ENCODE measurements at places on chromosomes 2 and 18. TPM values are rescaled to one million over a fixed set of nuclear protein-coding genes. Genes with fewer than 3 reads are reported as not detected.

Gene GPR148
- not detected for total RNA-seq

Gene CFC1
- total RNA-seq = 6.6 TPM

Gene SP100
- total RNA-seq = 69.0 TPM

- no peaks in the 10 kb centered on the region for H3K36me3 ChIP-seq
- DNase-seq = no peak
- H3K27ac ChIP-seq = no peak overlapping the region
- no peaks in the 10 kb centered on the region for H3K27me3 ChIP-seq
- no peaks in the 10 kb centered on the region for H3K4me1 ChIP-seq
- H3K4me3 ChIP-seq = no peak overlapping the region
Observed at GRCh38 chr18:3119401-3120341, 100.1 kb downstream of the MYOM1 start.

GRCh38 chr18:5285326-5285725, 10.2 kb downstream of the ZBTB14 start:
- H3K4me3 ChIP-seq = no peak overlapping the region
- no peaks in the 10 kb centered on the region for H3K4me1 ChIP-seq
- no peak overlapping the region for H3K27ac ChIP-seq
- H3K27me3 ChIP-seq = no peaks in the 10 kb centered on the region
- no peak for DNase-seq

DNA sequence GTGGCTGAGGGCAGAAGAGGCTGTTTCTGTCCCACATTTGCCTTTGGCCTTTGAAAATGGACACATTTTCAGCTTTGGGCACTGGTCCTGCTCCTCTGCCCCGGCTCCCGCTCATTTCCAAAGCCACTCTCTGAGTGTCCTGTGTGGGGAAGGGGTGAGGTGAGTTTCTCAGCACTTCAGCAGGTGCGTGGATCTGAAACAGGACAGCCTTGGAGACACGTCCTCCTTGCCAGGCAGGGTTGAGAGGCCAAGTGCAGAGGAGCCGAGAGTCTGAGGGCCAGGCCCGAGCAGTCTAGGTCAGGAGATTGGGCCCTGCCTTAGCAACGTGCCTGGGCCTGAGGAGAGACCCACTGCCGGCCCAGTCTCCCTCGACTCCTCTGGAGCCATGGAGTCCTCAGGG, 21.9 kb upstream of the ALPI start:
- no peak for DNase-seq
- H3K27me3 ChIP-seq = no peaks in the 10 kb centered on the region
- no peaks in the 10 kb centered on the region for H3K4me1 ChIP-seq
- no peak overlapping the region for H3K27ac ChIP-seq

GRCh38 chr2:86022661-86023365, 82.9 kb downstream of the POLR1A start:
- no peaks in the 10 kb centered on the region for H3K27me3 ChIP-seq
- H3K4me1 ChIP-seq = no peaks in the 10 kb centered on the region
- no peaks in the 10 kb centered on the region for H3K36me3 ChIP-seq
- H3K4me3 ChIP-seq = no peak overlapping the region
- no peak for DNase-seq
- H3K27ac ChIP-seq = no peak overlapping the region

GRCh38 chr18:76568731-76569130, 73.7 kb upstream of the ZNF516 start:
- H3K27ac ChIP-seq = no peak overlapping the region
- no peak for DNase-seq
- H3K36me3 ChIP-seq = no peaks in the 10 kb centered on the region
- H3K4me3 ChIP-seq = no peak overlapping the region
- no peaks in the 10 kb centered on the region for H3K27me3 ChIP-seq

DNA sequence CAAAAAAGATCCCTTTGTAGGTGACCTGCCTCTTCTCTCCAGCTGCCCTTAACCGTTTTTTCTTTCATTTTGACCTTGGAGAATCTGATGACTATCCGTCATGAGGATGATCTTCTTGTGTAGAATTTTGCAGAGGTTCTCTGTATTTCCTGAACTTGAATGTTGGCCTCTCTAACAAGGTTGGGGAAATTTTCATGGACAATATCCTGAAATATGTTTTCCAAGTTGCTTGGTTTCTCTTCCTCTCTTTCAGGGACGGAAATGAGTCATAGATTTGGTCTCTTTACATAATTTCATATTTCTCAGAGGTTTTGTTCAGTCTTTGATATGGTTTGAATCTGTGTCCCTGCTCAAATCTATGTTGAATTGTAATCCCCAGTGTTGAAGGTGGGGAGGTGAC, 34.0 kb downstream of the ZC3H8 start:
- no peaks in the 10 kb centered on the region for H3K36me3 ChIP-seq
- no peaks in the 10 kb centered on the region for H3K4me1 ChIP-seq
- no peak overlapping the region for H3K27ac ChIP-seq
- no peak for DNase-seq
- H3K4me3 ChIP-seq = no peak overlapping the region
- no peaks in the 10 kb centered on the region for H3K27me3 ChIP-seq

GRCh38 chr2:149566652-149567051, 20.9 kb downstream of the MMADHC start:
- no peak overlapping the region for H3K4me3 ChIP-seq
- H3K27ac ChIP-seq = no peak overlapping the region
- no peaks in the 10 kb centered on the region for H3K4me1 ChIP-seq
- no peak for DNase-seq
- H3K27me3 ChIP-seq = no peaks in the 10 kb centered on the region
- H3K36me3 ChIP-seq = no peaks in the 10 kb centered on the region

DNA sequence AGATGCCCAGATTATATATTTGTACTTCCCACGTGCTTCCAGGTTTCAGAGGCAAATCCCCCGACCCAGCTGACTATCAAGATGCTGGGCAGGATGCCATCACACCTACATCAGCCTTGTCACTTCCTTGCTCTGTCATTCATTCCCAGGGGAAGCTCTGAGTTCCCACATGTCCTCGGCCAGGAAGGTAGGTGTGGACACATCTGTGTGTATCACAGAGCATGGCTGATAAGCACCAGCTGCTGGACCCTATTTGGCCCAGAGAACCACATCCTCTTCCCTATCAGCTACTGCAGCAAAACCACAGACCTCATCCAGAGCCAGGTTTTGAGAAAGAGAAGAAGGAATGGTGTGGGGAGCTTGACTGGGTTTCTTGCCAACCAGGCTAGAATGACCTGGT, 31.9 kb upstream of the ITGA6 start:
- H3K27ac ChIP-seq = no peak overlapping the region
- no peak overlapping the region for H3K4me3 ChIP-seq
- H3K36me3 ChIP-seq = no peaks in the 10 kb centered on the region
- no peaks in the 10 kb centered on the region for H3K27me3 ChIP-seq

DNA sequence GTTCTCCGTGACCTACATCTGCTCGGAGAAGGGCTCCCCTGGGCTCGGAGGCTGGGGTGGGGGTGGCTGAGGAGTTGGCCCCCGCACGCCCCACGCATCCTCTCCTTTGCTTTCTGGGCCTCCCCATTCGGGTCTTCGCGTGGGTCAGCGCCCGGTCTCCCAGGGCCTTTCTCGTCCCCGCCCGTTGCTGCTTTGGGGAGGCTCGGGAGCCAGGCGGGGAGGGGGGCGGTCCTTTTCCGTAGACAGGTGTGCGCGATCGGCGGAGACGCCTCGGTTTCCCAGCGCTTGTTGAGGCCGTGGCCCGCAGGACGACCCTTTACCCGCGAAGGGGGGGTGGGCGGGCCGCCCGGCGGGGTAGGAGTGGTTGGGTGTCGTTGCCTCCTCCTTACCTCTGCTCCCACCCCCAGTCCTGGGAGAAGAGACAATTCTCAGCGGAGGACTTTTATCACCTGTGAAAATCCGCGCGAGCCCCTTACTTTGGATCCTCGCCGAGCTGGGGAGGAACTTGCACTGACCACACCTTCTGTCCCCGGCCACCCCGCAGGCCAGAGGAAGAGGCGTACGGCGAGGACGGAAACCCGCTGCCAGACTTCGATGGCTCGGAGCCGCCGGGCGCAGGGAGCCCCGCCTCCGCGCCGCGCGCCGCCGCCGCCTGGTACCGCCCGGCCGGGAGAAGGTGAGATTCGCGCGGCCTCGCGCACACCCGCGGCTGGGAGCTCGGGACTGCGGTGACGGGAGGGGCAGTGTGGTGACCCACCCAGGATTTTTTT, 2.6 kb downstream of the ADCYAP1 start:
- H3K27me3 ChIP-seq = peaks cover 55% of the 10 kb centered on the region
- H3K4me3 ChIP-seq = peak overlapping the region; percentile 19

DNA sequence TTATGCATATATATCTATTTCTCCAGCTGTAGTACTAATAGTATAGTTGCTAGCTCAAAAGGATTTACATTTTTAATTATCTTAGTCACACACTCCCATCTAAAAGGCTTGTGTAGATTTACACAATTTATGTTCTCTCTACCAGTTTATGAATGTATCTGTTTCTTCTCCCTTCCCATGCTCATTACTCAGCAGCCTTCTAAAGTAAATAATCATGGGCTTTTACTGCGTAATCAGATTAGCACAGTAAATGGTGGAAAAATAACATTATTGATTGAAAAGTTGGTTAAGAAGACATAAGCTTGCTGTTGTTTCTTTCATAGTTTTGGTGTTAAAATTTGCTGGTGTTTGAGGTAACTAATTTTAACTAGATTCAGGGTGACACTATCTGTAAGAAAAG, 81.8 kb downstream of the PTPN4 start:
- no peaks in the 10 kb centered on the region for H3K4me1 ChIP-seq
- no peaks in the 10 kb centered on the region for H3K27me3 ChIP-seq
- H3K4me3 ChIP-seq = no peak overlapping the region
- no peak overlapping the region for H3K27ac ChIP-seq

GRCh38 chr2:15708161-15708560, 116.5 kb downstream of the DDX1 start:
- no peak for DNase-seq
- H3K4me1 ChIP-seq = no peaks in the 10 kb centered on the region
- no peaks in the 10 kb centered on the region for H3K36me3 ChIP-seq
- H3K4me3 ChIP-seq = no peak overlapping the region
- H3K27ac ChIP-seq = no peak overlapping the region
- no peaks in the 10 kb centered on the region for H3K27me3 ChIP-seq

DNA sequence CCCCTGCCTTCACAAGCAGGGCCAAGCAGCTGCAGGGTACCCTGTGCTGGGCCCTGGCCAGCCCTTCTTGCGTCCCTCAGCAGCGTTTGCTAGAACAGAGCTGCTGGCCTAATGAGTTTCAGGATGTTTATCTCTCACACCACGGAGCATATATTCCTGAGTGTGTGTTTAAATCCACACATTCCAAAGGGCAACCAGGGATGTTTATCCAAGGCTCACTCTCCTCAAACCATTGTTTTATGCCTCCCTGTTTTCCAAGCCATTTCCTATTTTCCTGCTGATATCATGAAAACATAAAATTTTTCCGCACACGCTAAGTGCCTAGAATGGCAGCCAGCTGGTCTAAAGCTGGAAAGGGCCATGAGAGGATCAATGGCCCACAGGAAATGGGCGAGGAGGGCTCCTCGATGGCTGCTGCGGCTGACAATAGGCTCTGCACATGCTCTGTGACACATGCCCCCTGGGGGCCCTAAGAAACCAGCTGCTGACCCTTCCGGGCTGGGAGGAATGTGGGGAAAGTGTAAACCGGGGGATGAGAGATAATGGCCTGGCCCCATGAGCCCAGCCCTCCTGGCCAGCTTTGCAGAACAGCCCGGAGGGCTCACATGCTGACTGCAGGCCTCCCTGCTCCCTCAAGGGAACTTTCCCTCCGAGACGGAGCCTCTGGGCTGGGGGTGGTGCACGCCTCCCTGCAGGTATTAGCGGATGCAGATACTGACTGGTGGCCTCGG, 194.0 kb downstream of the NDUFA10 start:
- H3K27ac ChIP-seq = no peak overlapping the region
- no peaks in the 10 kb centered on the region for H3K27me3 ChIP-seq

DNA sequence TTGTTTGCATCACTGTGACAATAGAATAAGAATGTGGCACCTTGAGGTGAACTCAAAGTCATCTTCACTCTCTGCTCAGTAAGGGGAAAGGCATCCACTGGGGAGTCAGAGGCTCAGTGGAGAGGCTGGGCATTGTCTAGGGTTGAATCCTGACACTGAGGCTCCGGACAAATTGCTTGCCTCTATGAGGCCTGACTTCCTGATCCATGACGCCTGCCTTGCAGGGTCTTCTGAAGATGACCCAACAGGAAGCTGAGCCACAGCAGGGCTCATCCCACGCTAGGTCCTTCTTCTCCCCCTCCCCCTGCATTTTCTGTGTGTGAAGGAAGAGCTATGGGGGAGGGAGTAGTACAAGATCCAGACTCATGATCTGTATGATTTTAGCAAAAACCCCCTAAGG, 265.1 kb downstream of the SH3BP4 start:
- no peak overlapping the region for H3K27ac ChIP-seq
- no peak for DNase-seq
- H3K27me3 ChIP-seq = no peaks in the 10 kb centered on the region
- H3K36me3 ChIP-seq = no peaks in the 10 kb centered on the region
- H3K4me3 ChIP-seq = no peak overlapping the region
- no peaks in the 10 kb centered on the region for H3K4me1 ChIP-seq
